ENCODE measurements at places on chromosomes 13 and 19.

GRCh38 chr13:111460548-111461444, 140.4 kb downstream of the TEX29 start:
- DNase-seq: no peak

GRCh38 chr13:80664950-80665349, 324.0 kb upstream of the SPRY2 start:
- no peak for DNase-seq

DNA sequence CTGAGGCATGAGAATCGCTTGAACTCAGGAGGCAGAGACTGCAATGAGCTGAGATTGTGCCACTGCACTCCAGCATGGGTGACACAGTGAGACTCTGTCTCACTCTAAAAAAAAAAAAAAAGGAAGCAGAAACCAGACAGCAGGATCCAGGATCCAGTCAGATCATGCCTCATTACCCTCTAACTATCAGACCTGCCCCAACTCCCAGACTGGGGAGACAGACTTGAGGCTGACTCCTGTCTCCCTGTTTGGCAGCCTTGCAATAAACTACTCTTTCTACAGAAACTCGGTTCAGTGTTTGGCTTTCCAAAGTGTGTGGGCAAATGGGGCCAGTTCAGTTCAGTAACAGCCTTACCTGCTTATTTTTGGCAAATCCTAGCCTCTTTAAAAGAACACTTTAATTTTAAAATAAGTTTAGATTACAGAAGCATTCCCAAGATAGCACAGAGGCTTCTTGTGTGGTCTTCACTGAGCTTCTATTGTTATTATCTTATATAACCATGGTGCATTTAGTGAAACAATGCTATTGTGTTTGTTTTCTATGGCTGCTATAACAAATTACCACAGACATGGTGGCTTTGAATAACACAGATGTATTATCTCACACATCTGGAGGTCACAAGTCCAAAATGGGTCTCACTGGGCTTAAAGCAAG, 18.5 kb downstream of the RASL11A start:
- no peak for DNase-seq

- peak; percentile 48 for DNase-seq
Observed at GRCh38 chr19:12052091-12052496, 667 bp downstream of the ZNF878 start.

- DNase-seq: no peak
Observed at GRCh38 chr13:97139691-97140090, 82.4 kb upstream of the MBNL2 start.

DNA sequence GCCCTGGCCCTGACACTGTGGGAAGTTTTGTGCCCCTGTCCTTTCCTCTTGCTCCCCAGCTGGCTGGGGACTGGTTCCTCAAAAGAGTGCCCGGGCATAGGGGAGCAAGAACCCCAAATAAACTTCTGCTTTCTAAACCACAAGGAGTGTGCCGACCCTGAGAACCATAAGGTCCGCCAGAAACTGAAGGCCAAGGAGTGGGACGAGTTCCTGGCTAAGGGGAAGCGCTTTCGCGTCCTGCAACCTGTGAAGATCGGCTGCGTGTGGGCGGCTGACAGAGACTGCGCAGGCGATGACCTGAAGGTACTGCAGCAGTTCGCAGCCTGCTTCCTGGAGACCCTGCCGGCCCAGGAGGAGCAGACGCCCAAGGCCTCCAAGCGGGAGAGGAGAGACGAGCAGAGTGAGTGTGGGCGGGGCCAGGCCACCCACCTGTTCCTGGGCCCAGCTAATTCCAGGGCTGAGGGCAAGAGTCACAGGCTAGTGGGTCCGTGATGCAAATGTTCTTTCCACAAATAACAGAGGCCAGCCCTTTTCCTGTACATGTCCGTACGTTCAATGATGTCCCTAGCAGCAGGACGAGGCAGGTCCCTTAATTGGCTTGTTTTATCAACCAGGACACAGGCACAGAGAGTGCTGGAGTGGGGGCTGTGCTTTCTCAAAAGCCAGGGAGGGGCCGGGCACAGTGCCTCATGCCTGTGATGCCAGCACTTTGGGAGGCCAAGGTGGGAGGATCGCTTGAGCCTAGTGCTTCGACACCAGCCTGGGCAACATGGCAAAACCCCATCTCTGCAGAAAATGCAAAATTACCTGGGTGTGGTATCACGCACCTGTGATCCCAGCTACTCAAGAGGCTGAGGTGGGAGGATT, 25.6 kb downstream of the UBXN6 start:
- no peak for DNase-seq

GRCh38 chr19:47486900-47487299, 2.9 kb upstream of the KPTN start:
- DNase-seq: no peak

GRCh38 chr19:3499738-3500428, 591 bp downstream of the DOHH start:
- no peak for DNase-seq

- DNase-seq: peak; percentile 80
Observed at GRCh38 chr13:113877149-113877990, 13.5 kb upstream of the GAS6 start.

GRCh38 chr13:109781384-109782065, 4.9 kb downstream of the IRS2 start:
- peak; percentile 31 for DNase-seq

DNA sequence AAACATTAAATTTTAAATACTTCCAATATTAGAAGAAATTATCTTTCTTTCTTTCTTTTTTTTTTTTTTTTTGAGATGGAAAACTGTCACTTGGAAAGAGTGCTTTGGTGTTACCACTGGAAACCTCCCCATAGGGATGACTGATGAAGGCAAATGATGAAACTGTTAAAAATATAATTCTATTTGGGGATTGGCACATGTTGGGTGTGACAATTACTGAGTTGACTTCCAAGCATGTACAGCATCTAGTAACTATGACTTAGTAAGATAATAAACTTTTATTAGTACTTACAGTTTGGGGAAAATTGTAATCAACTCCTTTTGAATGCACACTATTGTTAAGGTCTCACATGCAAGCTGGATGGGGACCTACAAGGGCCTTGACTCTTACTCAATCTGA, 592.5 kb downstream of the KCTD12 start:
- no peak for DNase-seq

DNA sequence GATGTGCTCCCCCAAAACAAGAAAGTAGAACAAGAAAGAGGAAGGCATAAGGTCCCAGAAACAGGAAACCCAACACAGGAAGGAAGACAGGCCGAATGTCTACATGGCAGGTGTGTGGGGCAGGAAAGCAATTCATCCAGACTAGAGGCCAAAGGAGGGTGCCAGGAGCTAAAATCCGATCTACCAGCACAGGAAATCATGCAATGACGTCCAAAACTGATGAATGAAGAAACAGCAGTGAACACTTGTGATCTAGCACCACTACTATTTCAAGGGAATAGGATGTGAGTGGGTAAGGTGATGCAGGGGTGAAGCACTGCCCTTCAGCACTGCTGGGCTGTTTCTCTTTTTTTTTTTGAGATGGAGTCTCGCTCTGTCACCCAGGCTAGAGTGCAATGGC, 59.1 kb downstream of the DOCK9 start:
- no peak for DNase-seq

GRCh38 chr19:39192846-39193245, 3.9 kb upstream of the NCCRP1 start:
- DNase-seq: no peak

DNA sequence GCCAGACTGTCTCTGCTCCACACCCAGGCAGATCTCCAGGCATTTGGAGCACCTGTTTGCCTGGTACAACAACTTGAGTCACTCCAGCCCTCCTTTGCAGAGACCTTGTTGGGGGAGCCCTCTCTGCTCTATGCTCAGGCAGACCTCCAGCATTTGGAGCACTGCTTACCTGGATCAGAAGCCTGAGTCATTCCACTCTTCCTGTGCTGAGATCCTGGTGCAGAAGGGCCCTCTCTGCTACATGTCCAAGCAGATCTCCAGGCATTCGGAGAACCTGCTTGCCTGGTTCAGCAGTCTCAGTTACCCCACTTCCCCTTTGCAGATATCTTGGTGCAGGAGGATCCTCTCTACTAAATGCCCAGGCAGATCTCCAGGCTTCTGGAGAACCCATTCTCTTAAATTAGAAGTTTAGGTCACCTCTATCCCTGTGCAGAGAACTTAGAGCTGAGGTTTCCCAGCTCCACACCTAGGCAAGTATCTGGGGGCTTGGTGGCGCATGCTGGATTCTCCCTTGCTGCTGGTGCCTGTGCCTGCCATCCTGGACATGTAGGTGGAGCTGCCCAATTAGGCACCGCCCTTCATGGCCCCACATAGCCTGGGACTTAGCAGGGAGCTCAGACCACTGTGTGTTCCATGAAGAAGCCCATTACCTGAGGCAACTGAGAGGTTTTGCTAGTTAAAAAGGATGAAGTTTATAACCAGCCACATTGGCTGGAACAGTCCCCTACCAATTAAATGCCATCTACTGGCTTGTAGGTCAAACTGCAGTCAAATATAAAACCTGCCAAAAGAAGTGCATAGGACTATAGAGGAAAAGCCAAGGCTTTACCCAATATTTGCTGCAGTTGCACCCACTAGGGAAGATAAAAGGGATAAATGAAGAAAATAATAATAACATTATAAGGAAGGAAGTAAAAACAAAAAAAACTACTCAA, 97.6 kb upstream of the SLITRK6 start:
- DNase-seq: no peak

DNA sequence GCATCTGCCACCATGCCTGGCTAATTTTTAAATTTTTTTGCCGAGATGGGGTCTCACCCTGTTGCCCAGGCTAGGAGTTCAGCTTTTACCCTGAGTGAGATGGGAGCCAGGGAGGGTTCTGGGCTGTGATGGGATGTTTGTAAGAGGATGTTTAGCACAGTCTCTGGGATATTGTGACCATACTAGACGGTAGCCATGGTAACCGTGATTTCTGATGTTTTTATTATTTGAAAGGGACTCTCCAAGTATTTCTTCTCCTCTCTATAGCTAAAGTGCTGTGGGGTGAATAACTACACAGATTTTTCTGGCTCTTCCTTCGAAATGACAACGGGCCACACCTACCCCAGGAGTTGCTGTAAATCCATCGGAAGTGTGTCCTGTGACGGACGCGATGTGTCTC, 10.4 kb downstream of the TSPAN16 start:
- no peak for DNase-seq

- DNase-seq: no peak
Observed at GRCh38 chr13:20980430-20980829, 77.9 kb upstream of the XPO4 start.

- no peak for DNase-seq
Observed at GRCh38 chr13:94239135-94239534, 240.3 kb downstream of the DCT start.

- no peak for DNase-seq
Observed at GRCh38 chr13:80245162-80245733, 95.7 kb downstream of the SPRY2 start.

DNA sequence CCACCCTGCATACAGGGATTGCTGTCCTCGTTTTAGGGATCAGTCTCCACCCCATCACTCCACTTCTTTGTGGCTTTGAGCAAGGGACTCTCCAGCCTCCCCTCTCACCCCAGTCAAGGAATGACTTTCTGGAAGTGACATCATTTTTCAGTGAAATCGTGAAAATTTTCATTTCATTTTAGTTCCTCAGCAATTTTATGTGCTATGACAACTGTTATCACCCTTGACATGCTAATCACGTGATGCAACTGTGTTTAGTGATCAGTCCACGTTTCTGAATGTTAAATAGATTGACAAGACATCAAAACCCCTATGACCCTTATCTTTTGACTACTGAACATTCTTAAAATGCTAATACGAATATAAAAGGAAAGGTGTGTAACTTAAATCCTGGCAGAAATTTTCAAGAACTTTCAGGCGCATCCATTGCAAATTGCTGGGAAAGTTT, 8.0 kb downstream of the C19orf81 start:
- no peak for DNase-seq

DNA sequence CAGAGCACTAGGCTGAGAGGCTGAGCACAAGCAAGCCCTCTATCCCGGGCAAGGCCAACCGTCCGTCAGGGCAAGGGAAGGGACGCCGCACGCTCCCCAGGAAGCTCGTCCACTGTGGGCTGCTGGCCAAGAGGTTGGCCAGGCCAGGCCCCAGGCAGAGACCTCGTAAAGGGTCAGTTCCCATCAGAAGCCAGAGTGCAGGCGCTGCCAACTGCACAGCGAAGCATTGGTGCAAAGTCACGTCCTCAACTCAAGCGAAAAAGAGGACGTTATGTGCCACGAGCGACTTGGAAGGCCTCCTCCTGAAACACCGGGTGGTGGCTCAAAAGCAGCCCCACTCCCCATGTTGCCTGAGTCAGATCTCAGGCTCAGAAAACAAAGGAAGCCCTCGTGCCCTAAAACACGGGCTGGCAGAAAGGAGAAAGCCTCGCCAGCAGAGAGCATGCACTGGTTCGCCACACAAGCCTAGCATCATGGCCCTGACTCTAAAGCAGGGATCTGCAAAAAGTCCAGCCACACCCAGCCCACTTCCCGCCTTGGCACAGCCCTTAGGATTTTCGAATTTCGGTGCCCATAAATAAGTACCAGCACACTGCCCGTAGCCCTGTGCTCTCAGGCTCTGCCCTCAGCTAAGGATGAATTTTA, 4.7 kb downstream of the AKAP8 start:
- no peak for DNase-seq

DNA sequence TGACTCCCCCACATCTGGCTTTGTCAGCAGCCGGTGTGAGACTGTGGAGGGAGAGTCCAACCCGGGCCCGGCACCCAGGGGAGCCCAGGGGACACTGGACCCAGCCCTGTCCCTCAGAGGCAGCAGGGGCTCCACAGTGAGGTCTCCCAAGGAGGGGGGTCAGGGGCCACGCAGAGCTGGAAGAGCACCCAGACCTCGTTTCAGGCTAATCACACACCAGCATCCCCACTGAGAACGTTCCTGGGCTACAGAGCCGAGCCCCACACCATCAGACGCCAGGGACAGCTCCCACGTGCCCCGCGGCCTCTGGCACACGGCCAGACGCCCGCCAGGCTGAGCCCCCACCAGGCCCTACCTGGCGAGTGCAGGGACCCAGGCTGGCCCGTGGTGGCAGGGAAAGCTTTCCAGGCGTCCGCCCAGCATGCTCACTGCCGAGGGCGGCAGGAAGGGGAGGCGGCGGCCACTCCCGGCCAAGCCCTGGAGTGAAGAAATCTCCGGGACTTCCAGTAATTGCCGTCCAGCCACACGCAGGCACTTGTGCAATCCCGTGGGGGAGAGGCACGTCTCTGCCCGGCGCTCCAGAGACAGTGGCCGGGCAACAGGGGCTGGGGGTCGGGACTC, 19.2 kb downstream of the SBNO2 start:
- DNase-seq: peak; percentile 98

DNA sequence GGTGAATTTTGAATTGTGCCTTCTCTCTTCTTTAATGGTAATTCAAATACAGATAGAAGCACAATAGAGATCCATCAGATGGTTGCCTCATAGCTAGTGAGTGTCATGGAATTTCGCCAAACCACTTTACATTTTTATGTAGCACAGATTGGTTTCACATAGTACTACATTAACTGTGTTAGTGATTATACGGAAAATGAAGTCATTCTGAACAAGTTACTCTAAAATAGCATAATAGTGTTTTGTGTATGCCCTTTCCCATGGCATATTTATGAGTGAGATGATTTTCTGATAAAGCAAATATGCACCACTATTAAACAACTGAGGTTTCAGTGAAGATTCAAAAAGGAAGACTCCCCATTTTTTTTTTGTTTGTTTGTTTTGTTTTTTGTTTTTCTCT, 1623.5 kb downstream of the PCDH9 start:
- no peak for DNase-seq

- no peak for DNase-seq
Observed at GRCh38 chr19:57887195-57887941, 1.5 kb downstream of the ZNF814 start.

All from lower leg skin (tissue), 4 donors.